ENCODE measurements at places on chromosomes 2 and 18. TPM values are rescaled to one million over a fixed set of nuclear protein-coding genes. Genes with fewer than 3 reads are reported as not detected.

MOGAT1 gene
- polyA plus RNA-seq, result not detected

CAVIN2 gene
- not detected for polyA plus RNA-seq

SULT1C4 gene
- not detected for polyA plus RNA-seq

DNAH6 gene
- polyA plus RNA-seq, result 0.17 TPM

ITGA4 gene
- 73.1 TPM for polyA plus RNA-seq

ZNF385B gene
- not detected for polyA plus RNA-seq

KCNG3 gene
- not detected for polyA plus RNA-seq

CCDC178 gene
- polyA plus RNA-seq, result not detected

CIDEA gene
- not detected for polyA plus RNA-seq

GRCh38 chr2:216229277-216229914, 120.2 kb downstream of the XRCC5 start:
- DNase-seq, result no peak

GRCh38 chr2:240436683-240437550, 1.5 kb downstream of the GPC1 start:
- no peak for DNase-seq

GRCh38 chr2:25145803-25146202, 22.6 kb downstream of the POMC start:
- no peak for DNase-seq

GRCh38 chr2:241381872-241382271, 25.8 kb downstream of the FARP2 start:
- DNase-seq, result no peak

- no peak for DNase-seq
These were observed 11.7 kb upstream of the FHL2 start for GRCh38 chr2:105410554-105410953.

- no peak for DNase-seq
These were observed 255.9 kb downstream of the TXNL1 start for GRCh38 chr18:56382541-56382940.

DNA sequence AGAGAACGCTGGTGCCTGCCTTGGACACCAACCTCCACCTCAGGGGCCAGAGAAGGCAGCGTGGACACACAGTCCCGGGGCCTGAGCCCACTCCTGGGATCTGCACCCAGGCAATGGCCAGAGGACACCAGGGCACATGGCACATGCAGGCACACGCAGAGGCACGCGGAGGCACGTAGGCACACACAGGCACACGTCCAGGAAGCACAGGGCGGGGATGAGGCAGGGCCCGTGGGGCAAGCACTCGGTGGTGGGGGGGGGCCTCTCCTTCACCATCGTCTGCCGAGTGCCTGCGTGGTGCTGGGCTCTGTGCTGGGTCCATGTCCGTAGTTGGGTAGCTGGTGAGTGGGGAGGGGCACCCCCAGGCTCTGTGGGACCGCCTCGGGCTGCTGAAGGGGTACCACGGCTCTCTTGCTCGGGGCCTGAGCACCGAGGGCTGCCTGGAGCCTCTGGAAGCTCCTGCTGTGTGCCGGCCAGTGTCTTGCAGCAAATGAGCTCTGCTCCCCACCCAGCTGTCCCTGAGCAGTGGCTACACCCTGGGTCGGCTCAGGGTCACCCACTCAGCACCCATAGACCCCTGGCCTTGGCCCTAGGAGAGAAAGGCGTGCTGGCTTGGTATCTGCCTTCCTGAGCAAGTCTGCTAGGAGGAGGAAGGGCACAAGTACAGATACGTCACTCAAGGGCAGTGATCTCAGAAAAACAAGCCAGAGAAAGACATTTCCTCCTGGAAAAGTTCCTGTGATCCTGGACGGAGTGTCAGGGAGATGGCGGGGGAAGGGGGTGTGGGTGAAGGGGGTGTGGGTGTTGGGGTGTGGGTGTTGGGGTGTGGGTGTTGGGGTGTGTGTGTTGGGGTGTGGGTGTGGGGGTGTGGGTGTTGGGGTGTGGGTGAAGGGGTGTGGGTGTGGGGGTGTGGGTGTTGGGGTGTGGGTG, 26.4 kb downstream of the RTP5 start:
- DNase-seq, result no peak

DNA sequence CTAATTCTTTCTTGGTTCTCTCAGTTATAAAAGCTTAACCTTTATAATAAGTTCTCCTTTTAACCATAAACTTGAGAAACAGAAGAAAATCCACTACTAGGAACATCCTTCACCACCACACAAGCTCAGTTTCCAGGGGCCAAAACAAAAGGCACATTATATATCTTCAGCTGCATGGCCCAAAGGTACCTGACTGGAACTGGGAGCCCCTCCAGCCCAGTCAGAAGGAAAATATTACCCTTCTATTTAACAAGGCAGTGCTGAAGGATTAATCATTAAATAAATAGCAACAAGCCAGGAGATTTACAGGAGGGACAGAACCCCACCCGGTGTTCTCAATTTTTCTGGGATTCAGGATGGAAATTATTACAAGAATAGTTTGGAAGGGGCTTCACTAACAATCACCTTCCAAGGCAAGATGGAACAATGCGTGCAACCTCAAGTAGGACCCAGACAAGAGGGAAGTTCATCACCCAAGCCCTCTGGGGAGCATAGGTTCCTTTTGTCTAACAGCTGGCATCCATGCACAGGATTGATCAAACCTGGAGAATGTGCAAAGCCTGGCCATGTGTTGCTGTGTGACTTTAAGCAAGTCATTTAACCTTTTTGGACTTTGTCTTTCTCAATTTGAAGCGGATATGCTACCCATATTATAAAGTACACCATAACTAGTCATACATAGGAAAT, 159.6 kb upstream of the SETBP1 start:
- no peak for DNase-seq

DNA sequence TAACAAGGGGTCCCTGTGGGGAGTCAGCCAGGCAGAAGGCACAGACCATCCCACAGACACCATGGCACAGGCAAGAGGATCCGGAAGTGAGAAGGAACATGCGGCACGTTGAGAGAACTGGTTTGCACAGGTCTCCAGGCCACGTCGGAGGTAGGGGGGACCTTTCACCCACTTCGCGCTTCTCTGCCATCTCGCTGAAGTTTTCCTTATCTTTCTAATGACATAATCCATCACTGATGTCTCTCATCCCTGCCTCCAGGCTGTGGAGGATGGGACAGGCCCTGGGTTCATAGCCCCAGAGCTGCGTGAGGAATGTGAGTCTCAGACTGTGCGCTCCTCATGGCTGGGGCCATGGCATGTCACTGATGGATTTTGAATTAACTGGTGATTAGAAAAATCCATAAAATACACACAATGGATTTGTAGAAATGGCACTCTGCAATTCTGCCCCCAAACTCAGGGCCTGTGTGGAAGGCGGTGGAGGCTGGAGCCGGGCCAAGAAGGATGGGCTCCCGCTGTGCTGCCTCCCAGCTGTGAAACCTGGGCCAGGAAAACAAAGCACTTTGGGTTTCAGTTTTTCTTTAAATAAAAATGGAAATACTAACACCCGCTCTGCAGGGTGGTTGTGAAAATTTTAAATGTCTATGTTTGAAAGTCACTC, 113.3 kb upstream of the ALKAL2 start:
- DNase-seq, result no peak

GRCh38 chr2:162123806-162124758, 28.0 kb downstream of the GCG start:
- DNase-seq, result peak; percentile 82

DNA sequence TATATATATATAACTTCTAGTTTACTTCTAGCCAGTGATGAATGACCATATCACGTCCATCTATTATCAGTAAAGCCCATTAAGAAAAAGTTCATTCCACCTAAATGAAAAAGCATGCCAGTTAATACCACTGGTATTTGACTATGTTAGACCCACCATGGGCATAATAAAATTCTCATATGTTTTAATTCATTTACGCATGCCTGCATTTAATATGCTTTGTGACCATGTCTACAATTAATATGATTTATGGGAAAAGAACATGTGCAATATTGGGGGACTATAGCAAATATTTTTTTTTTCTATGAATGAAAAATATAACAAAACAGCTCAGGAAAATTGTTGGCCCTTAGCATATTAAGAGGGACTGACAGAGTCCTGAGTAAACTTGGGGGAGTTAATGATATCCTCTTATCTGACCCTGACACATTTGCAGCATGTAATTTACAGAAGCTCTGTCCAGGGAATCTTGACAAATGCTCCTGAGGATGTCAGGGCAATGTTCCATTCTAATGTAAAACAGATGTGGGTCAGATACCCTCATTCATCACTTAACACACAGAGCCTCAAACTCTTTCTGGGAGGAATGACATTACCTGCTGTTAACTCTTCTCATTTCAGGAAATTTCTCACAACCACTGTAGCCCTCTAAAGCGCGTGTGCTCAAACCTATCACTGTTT, 90.6 kb downstream of the PAX3 start:
- no peak for DNase-seq

GRCh38 chr2:74333175-74333574, 10.0 kb downstream of the SLC4A5 start:
- no peak for DNase-seq

- DNase-seq, result peak; percentile 50
These were observed 91.7 kb upstream of the RMDN2 start for GRCh38 chr2:37833423-37833822.

GRCh38 chr2:117562654-117563053, 251.8 kb upstream of the DDX18 start:
- no peak for DNase-seq

- no peak for DNase-seq
These were observed 44.4 kb downstream of the RPIA start for GRCh38 chr2:88735853-88736252.

GRCh38 chr18:31566576-31567306, 24.9 kb upstream of the TTR start:
- DNase-seq, result no peak

- no peak for DNase-seq
These were observed 8.3 kb downstream of the EHBP1 start for GRCh38 chr2:62713837-62714236.

DNA sequence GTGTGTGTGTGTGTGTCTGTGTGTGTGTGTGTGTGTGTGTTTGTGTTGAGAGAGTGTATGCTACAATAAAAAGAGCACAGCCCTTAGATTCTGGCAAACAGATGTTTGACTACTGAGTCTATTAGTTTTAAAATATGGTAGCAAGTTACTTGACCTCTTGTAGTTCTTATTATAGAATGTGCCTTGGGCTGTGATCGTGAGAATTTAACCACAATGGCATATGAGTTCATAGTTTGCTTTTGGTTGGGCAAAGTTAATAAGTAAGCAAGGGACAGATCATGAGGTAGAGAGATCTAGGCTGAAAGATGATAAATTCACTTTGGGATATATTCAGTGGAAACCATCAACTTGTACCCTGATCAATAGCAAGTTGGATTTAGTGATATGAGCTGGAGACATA, 334.3 kb upstream of the VWC2L start:
- no peak for DNase-seq

GRCh38 chr2:101064505-101064867, 62.4 kb downstream of the RPL31 start:
- no peak for DNase-seq

- DNase-seq, result peak; percentile 87
These were observed 237.5 kb downstream of the LDLRAD4 start for GRCh38 chr18:13455960-13456481.
